AG04450 (cell line): ENCODE measurements at places on chromosomes 1 and 21.
A peak's percentile ranks its signal among the peaks of the same experiment; 100 is the strongest.

DNA sequence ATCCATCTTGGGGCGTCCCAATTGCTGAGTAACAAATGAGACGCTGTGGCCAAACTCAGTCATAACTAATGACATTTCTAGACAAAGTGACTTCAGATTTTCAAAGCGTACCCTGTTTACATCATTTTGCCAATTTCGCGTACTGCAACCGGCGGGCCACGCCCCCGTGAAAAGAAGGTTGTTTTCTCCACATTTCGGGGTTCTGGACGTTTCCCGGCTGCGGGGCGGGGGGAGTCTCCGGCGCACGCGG is 282 bp upstream of the SOD1 start:
- DNase-seq, result no peak

GRCh38 chr1:97947695-97948094 is 26.9 kb upstream of the DPYD start:
- no peak for DNase-seq

DNA sequence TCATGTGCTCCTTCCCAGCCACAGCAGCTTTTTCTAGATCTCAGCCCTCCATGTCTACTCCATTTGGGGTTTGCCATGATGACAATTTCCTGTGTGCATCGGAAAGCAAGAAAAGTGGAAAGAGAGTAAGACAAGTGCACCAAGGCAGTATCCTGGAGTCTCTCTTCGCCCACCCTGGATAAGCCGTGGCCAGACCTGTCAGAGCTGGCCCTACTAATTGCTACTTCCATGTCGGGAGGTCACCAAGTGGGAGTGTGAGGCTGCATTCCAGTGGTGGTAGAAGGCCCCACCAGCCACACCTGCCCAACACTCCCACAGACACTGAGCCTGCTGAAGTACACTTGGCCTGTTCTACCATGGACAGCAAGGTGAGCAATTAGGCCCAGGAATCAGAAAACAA is 14.0 kb upstream of the LORICRIN start:
- no peak for DNase-seq

- no peak for DNase-seq
These were observed at the start of gene PCSK9 for GRCh38 chr1:55039342-55040082. TSS of gene PCSK9 (plus strand) at chr1:55039548. CDS start at chr1:55039838, 290 bp downstream.

DNA sequence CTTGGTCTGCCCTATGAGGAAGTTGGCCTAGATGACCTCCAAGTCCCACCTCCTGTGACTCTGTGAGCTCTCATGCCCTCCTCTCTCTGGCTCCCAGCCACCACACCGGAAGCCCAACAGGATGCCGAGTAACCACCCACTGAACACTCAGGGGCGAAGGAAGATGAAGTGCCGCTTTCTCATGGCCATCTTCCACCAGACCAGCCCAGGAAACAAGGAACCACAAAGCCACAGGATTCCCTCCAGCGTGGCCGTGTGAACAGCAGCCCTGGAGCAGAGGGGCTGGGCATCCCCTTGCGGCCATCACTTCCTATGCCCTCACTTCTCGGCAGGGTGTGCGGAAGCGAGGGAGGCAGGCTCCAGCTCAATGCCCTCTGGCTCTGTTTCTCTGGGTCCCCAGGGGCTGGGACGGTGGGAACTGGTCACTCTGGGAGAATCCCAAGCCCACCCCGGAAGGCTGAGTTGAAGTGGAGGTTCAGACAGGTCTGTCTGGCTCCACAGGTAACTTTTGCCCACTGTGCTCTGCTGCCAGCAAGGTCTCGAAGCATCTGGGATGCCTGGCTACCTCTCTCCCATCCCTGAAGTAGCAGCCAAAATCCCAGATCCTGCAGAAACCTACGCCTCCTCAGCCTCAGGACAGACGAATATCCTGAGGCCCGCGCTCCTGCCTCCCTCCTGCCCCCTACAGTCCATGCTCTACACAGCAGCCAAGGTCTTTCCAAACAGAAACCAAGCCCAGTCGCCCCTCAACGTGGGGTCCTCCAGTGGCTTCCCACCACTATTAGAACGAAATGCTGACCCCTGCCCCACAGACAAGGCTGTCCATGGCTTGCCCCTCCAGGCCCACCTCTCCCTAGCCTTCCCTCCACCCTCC is 44.2 kb upstream of the ECE1 start:
- DNase-seq, result no peak

GRCh38 chr1:206886831-206887230 is 10.4 kb upstream of the IL24 start:
- no peak for DNase-seq

DNA sequence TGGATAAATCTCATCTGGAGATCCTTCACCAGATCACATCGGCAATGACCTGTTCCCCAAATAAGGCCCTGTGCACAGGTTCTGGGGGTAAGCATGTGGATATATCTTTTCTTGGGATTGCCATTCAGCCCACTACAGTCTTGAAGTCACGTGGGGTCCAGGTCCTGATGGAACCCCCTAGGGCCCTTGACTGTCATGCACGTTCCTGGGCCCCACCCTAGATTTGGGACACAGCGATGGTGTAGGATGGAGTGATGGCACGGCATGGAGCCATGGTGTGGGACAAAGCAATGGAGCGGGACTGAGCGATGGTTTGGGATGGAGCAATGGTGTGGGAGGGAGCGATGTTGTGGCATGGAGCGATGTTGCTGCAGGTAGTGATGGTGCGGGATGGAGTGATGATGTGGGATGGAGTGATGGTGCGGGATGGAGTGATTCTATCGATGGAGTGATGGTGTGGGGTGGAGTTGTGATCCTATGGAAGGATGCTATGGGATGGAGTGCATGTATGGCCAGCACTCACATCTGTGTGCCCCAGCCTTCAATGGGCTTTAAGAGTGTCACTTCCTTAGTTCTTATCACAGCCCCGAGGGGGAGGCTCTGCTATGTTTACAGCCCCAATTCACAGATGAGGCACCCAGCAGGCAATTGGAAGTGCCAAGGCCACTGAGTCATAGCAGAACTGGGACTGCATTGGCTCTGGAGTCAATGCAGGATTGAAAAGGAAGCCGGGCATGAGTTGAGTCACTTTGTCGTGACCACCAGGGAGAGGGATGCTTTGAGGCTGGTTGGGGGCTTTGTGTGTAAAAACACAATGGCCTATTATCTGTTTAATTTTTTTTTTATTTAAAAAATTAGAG is 97.0 kb upstream of the C1orf174 start:
- DNase-seq, result no peak

DNA sequence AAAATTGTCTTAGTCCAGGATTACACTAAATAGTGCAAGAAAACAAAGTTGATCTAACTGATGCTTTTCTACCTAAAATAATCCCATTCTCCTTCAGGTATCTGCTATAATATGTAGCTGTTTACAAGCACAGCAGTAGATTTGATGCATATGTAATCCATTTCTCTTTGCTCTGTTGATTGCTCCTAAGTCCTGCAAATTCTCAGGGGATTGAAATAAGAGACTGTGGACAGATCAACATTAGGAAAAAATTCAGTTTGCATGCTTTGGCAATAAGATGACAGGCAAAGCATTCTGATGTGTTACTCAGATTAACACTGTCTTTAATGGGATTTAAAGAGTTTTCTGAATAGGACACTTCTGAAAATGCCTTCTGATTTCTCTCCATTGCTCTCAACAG is 34.7 kb downstream of the RNF11 start:
- no peak for DNase-seq

GRCh38 chr1:218345673-218346390 is 696 bp downstream of the TGFB2 start:
- DNase-seq, result no peak

DNA sequence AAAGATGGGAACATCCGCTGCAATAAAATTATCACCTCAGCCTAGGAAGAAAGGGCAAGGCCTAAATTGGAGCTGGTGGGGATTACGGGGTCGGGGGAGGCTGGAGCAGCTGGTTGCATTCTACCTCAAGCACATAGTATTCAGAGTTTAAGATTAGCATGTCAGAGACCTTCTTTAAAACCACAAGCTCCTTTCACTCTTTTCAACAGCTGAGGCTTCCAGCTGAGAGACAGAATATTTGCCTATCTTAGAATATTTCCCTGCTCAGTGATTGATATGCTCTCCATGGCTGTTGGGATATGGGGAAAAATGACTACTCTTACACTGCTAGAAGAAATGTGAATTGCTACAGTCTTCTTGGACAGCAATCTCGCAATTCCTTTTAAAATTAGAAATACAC is 248.6 kb downstream of the TBX15 start:
- no peak for DNase-seq

DNA sequence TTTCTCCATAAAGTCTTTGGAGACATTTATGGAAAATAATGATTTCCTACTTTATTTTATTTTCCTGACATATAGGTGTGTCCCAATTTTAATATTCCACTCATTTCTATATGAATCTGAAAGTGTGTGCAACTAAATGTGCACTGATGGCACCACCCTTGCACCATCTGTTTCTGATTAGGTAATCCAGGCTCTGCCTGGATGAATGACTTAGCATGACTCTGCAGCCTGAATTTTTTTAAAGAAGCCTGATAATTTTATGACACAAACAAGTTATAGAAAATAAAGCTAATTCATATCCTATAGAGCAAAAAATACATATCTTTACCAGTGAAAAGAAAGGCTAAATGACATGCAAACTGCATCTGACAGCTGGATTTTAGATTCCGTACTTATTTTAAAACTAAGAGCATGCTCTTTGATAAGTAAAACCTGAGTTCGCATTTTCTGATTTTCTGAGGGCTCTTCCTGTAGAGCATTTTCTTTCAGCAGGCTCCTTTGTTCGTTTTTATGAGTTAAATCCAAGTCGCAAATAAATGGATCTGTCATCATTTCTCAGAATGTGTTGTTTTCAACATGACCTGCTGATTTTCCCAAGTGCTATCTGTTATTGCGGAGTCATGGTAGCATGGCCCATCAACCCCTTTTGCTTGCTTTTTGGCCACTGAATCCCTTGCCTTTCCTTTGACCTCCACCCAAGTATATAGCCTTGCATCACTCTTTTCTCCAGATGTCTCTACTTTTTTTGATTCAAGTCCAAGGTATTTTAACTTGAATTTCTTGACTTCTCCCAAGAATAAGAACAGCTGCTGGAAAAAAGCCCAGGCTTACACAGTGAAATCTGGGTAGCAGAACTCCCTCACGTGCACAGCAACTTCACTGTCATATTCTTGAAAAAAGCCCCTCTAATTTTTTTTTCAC is 52.8 kb upstream of the LYPLAL1 start:
- peak; percentile 83 for DNase-seq

- no peak for DNase-seq
These were observed 396.5 kb upstream of the LRRC7 start for GRCh38 chr1:69171248-69171647.

DNA sequence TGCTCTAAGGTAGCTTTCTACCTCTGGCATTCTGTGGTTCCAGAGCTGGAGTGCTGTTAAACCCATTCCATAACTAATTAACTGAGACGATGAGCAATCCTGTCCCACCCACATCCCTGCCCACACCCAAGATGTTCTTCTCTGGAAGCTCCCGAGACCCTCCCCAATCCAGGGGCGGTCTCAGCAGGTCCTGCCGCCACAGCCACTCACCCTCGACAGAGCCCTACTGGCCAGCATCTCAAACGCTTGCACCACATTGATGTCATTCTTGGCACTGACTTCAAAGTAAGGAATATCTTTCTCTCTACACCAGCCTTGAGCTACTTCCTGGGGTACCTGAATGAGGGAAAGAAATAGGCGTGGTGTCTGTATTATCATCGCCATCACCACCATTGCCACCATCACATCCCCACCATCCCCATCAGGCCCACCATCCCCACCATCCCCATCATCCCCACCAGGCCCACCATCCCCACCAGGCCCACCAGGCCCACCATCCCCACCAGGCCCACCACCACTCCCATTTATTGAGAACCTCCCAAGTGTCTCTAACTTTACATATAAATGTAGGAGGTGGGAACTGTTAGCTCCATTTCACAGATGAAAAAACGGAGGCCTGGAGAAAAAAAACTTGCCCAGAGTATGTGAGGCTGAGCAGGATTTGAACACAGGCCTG is 17.7 kb downstream of the RAB7B start:
- no peak for DNase-seq

DNA sequence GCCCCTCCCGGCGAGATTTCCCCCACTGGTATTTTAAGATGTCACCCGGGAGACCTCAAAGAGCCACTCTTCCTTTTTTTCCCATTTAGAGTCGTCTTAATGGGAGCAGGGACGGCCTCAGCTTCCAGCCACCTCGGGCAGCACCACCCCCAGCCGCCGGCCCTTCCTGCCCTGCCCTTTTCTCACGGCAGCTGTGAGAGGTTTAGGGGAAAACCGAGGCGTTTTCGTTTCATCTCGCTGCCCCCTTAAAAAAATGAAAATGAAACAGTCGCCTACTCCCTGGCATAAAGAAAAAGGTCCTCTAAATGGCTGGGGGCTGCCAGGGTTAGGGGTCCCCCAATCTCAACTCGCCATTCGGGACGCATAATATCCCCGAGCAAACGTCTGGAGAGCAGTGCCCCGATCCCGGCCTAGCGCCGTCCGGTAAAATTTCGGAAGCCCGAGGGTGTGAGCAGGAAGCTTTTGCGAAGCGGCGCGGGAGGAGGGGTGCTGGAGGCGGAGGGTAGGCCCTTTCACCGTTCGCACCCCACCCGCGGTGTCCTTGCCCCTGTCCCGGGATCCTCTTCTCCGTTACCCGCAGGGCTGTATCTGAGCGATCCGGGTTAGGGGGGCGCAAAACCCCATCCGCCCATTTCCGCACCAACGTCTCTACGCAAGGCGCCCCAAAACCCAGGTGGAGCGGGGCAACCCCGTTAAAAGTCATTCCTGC is 1.2 kb downstream of the RUNX3 start:
- no peak for DNase-seq

DNA sequence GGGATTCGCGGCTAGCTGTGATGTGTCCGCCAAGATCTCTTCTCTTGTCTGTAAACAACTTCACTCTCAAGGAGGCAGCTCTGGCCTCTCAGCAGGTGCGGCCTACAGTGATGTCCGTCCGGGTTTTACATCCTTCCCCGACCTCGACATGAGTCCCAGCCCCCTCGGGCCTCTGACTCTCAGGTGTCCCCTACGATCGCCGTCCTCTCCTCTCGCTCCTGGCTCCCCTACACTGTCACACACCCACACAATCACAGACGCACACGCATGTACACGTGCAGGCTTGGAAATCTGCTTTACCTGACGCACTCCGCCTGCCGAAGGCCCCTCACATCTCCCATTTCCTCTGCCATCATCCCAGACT is 797 bp upstream of the RSPH1 start:
- no peak for DNase-seq

DNA sequence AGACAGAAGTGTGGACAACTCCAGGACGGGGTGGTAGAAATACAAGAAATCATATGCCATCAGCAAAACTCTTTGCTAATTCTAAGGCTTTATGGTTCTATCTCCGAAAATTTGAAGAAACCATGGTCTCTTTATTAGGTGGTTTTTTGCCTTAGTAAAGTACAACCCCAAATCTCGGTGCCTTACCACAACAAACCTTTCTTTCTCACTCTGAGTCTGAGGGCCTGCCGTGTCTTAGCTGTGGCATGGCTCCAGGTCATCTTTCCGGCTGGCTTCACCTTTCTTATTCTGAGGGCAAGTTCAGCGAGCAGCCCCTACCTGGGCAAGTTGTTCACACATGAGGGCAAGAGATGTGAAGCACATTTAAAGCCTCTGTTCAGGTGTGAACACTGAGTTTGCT is 280.6 kb downstream of the TTLL7 start:
- no peak for DNase-seq
